ENCODE measurements at places on chromosomes 4 and X. TPM values are rescaled to one million over a fixed set of nuclear protein-coding genes. Genes with fewer than 3 reads are reported as not detected.

DNA sequence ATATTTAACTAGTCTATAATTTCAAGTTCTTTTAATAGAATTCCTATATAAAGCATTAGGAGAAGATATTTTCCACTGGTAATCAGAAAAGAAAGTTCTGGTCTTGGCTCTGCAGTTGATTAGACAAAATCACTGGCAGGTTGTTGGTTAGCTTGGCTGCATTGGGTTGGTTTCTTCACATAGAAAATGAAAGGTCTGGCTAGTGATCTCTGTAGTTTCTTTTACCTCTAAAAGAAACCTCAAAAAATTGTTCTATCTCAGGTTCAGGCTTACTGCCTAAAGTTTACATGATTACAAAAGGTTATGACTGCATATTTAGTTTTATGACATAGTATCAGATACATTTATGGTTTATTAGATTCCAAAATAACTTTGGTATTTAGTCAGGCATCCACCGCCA is 95.8 kb upstream of the NAP1L5 start:
- DNase-seq = no peak

Gene TEX11
- not detected for total RNA-seq

DNA sequence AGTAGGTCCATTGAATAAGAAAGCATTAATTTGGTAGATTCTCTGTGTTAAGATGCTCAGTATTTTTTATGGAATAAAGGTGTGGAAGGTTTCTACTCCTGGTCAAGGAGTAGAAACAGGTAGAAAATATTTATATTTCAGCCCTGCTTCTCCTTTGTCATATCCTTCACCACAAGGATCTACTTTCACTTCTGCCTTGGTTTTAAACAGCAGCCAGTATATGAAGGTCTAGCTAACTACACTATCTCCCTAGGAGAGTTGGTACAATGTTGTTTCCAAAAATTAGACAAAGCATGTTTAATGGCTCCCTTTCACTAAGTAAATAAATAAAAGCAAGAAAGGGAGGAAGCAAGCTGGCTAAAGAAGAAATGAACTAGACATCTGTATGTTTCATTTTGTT is 44.6 kb upstream of the GYPA start:
- no peak for DNase-seq

Gene NHSL2
- 0.23 TPM for total RNA-seq

Gene ARL13A
- not detected for total RNA-seq

- peak; percentile 95 for DNase-seq
Measured at GRCh38 chr4:176902710-176903323, 110.1 kb upstream of the VEGFC start.

DNA sequence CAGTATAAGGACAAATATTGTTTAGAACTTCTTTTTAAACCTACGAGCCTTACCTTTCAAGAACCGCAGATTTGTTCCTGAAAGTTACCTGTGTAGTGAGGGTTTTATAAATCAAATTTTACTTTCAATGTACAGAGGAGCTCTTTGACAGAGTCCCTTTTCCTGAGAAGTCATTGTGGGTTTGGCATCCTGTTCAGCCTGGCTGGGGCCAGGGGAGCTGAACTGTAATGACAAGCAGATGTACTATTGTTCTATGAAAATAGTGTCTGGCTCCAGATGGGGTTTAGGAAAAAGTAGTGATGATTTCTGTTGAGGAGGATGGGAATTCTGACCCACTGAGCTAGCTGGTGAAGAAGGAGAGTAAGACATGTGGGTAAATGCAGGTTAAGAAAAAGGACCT is 196.2 kb upstream of the PGRMC2 start:
- DNase-seq = no peak

DNA sequence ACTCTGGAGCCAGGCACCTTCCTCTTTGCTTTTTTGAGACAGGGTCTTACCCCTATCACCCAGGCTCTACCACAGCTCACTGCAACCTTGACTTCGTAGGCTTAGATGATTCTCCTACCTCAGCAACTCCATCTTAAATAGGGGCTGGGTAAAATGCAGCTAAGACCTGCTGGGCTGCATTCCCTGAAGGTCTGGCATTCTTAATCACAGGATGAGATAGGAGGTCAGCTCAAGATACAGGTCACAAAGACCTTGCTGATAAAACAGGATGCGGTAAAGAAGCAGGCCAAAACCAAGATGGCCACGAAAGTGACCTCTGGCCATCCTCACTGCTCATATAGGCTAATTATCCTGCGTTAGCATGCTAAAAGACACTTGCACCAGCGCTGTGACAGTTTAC is 770.8 kb upstream of the PRKX start:
- no peak for DNase-seq

- no peak for DNase-seq
Measured at GRCh38 chr4:160224049-160224448, 1121.2 kb downstream of the RAPGEF2 start.

DNA sequence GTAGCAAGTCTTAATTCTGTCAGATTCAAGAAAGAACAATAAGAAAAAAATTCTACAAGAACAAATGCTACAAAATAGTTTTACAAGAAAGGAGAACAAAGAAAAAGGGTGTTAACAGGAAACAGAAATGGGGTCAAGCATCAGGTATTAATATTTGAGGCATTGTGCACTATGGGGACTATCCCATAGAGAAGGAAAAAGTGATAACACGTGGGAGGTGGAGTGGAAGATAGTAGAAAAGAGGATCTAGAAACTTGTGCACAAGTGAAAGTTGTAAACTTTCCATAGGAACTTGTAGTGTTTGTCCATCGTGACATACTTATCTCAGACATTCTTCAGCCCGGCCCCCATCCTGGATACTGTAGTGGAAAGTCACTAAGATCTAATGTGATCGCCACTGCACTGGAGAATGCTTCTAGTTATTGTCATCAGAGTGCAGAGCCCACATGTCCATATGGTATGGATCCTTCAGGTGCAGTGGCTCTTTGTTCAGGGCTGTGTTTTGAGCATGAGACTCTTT is 15.4 kb upstream of the NFXL1 start:
- DNase-seq = no peak

Gene NCAPG
- 83.7 TPM for total RNA-seq

DNA sequence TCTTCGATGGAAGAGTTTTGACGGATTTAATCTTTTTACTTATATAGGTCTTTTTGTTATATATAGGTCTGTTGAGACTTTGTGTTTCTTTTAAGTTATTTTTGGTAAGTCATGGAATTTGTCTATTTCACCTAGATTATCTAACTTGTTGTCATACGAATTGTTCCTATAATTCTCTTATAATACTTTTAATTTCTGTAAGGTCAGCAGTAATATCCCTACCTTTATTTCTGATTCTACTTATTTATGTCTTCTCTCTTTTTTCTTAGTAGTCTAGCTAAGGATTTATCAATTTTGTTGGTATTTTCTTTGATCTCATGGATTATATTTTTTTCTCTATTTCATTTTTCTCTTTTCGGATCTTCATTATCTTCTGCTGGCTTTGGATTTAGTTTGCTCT is 11.6 kb downstream of the SAP30 start:
- DNase-seq = no peak

DNA sequence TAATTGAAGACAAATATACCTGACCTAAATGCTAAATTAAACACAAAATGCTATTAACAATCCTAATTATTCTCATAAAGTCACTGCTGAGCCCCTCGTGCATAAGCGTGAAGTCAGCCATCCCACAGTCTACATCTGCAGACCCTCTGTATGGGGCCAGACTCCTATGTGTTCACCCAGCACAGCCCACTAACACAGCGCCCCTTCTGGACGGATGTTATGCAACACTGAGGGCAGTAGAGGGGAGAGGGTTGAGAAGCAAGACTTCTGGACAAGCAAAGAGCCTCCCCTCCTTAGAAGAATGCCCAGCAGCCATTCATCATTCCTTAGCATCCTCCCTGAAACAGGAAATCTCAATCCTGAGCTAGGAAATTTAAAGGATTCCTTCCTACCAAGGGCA is 7.9 kb downstream of the TRPC3 start:
- no peak for DNase-seq

Gene ENPP6
- not detected for total RNA-seq

GRCh38 chr4:67198727-67199126 is 346.6 kb downstream of the CENPC start:
- peak; percentile 81 for DNase-seq

DNA sequence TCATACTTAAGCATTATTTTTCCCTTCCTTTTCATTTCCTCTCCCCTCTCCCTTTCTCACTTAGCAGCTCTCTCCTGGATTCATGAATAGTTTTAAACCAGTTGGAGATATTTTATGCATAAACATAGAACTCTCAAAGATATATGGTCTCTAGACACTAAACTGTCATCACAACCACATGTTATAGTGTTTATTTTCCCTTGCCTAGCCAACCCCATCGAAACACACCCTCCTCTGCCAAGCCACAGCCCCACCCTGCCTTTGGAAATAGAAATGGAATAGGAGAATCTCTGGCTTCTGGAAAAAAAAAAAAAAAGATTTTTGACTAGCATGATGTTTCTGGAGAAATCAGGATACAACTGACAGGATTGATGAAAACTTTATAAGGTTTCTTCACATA is 64.8 kb upstream of the RBPJ start:
- DNase-seq = peak; percentile 36
